HS-5 (cell line): ENCODE measurements at places on chromosomes 6 and 20.

DNA sequence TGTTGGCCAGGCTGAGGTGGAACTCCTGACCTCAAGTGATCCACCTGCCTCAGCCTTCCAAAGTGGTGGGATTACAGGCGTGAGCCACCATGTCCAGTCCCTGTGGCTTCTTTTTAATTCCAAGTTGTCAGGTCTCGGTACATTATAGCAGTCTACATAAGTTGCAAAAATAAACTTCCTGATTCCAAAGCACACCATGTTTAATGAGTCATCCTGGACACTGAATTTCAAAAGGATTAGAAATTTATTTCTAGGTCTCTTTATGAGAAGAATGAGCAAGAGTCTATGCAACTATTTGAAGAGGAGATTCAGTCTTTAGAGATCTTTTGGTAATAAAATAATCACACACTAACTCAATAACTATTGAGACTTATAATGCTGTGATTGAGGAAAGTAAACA lies 63.9 kb upstream of the MCHR2 start:
- DNase-seq = no peak

GRCh38 chr20:3115190-3116107 lies 30.9 kb upstream of the AVP start:
- peak; percentile 15 for DNase-seq

GRCh38 chr6:16637635-16638034 lies 123.6 kb downstream of the ATXN1 start:
- DNase-seq = no peak

DNA sequence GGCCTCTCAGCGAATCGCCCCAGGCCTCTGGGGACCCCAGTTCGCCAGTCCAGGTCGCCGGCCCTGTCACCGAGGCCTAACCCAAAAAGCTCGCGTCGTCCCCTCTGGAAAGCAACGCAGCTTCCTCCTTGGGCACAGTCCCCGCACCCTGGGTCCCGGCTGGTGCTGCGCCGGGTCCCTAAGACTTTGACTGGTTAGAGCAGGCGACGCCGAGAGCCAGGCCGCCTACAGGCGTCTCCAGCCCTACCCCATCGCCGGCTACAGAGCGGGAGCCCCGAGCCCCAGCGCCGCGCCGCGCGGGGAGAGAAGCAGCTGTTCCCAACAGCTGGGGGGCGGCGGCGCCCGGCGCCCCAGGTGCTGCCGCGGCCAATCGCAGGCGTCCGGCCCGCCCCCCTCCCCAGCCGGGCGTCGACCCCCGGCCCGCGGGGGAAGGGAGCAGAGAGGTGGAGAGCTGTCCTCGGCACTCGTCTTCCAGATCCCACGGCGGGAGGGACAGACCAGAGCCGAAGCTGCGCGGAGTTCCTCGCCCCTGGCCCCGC lies 540 bp upstream of the RBM24 start:
- DNase-seq = no peak

GRCh38 chr6:156582509-156582992 lies 194.6 kb upstream of the ARID1B start:
- DNase-seq = no peak

DNA sequence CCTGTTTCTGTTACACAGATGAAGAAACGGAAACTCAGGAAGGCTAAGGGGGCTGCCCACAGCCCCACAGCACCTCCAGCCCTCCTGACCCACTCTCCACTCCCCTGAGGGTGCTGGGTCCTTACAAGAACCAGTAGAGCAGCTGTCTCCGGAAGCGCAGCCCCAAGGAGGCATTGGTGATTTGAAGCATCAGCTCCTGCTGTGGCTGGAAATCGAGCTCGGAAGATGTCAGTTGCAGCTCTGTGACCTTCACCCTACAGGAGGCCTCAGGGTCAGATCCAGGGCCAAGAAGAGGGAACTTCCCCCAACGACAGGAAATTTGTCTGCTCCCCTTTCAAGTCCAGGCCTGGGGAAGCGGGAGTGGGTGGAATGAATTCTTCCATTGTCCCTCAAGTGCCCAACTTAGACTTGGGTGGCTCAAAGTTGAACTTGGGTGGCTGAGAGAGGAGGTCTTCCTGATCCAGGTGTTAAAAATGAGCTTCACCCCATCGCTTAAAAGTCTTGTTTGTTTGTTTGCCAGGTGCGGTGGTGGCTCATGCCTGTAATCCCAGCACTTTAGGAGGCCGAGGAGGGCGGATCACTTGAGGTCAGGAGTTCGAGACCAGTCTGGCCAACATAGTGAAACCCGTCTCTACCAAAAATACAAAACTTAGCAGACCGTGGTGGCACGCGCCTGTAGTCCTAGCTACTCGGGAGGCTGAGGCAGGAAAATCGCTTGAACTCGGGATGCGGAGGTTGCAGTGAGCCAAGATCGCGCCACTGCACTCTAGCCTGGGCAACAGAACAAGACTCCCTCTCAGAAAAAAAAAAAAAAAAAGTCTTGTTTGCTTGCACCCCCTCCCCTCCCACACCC lies 1.9 kb downstream of the PLTP start:
- DNase-seq = no peak

- no peak for DNase-seq
Measured at GRCh38 chr6:14361297-14361696, 243.7 kb downstream of the CD83 start.

DNA sequence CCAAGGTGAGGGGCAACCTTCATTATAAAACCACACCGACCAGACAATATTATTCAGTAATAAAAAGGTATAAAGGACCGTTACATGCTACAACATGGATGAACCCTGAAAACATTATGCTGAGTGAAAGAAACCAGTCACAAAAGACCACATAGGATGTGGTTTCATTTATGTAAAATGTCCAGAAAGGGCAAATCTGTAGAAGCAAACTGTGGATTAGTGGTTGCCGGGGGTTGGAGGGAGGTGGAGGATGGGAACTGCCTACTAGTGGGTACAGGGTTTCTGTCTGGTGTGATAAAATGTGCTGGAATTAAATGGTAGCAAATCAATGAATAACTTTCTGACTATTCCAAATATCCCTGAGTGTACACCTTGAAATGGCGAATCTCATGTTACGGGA lies 10.2 kb upstream of the PRND start:
- no peak for DNase-seq

- DNase-seq = no peak
Measured at GRCh38 chr20:61251529-61252393, at the start of gene CDH4. TSS of gene CDH4 (plus strand) at chr20:61252261.

- DNase-seq = peak; percentile 72
Measured at GRCh38 chr6:133916650-133917151, 27.8 kb downstream of the TCF21 start.

- no peak for DNase-seq
Measured at GRCh38 chr20:31669876-31670275, 32.2 kb downstream of the COX4I2 start.

GRCh38 chr20:34773726-34774125 lies 51.7 kb downstream of the NCOA6 start:
- DNase-seq = no peak

DNA sequence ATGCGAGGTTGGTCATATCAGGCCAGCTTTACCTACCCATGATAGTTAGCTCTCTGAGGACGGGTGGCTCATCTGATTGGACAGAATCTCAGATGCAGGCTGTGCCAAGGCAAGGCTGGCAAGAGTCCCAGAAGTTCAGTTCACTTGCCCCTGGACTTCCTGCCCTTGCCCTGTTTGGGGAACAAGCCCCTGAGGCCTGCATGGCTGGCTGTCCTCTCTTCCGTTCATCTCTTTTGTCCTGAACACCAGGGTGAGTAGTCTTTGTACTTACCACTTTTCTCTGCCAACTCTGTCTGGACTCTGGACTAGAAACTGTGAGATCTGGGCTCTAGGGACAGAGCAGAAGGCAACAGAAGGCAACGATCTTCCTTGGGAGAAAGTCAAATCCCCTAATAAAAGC lies 769.9 kb downstream of the QKI start:
- no peak for DNase-seq

GRCh38 chr6:147509891-147510290 lies 1.4 kb downstream of the SAMD5 start:
- DNase-seq = no peak

- no peak for DNase-seq
Measured at GRCh38 chr20:32206760-32207625, 550 bp downstream of the PLAGL2 start.
